ENCODE measurements at places on chromosomes 7 and 10. TPM values are rescaled to one million over a fixed set of nuclear protein-coding genes. Genes with fewer than 3 reads are reported as not detected.

Gene CYP2C18
- not detected for total RNA-seq

DNA sequence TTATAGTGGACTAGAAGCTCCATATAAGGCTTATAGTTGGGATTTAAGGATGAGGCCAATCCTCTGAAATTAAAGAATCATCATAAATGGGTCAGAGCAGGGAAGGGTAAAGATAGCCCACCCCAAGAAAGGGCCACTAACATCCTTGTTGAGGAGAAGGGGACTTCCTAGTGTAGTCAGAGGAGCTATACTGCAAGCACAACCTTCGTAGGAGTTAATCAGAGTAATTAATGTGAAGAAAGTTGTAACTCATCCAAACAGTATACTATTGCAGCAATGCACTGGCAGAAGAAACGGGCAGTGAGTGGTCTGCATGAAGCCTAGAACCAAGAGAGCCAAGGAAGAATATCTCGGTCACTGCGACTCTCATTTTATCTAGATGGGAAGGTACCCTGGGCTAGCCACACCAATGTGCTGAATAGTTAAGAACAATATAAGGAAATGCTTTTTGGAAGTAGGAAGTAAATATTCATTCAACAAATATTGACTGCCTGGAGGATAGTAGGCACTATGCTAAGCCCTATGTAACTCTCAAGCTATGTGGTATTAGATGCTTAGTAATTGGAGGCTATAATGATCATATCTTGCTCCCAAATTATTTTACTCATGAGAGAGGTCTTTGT, 13.3 kb downstream of the OTUD1 start:
- DNase-seq = no peak

- no peak for DNase-seq
Measured at GRCh38 chr7:111180338-111180737, 89.4 kb downstream of the LRRN3 start.

Gene PKD2L1
- not detected for total RNA-seq

Gene FBXO24
- total RNA-seq = not detected

Gene KIF11
- total RNA-seq = 0.29 TPM

DNA sequence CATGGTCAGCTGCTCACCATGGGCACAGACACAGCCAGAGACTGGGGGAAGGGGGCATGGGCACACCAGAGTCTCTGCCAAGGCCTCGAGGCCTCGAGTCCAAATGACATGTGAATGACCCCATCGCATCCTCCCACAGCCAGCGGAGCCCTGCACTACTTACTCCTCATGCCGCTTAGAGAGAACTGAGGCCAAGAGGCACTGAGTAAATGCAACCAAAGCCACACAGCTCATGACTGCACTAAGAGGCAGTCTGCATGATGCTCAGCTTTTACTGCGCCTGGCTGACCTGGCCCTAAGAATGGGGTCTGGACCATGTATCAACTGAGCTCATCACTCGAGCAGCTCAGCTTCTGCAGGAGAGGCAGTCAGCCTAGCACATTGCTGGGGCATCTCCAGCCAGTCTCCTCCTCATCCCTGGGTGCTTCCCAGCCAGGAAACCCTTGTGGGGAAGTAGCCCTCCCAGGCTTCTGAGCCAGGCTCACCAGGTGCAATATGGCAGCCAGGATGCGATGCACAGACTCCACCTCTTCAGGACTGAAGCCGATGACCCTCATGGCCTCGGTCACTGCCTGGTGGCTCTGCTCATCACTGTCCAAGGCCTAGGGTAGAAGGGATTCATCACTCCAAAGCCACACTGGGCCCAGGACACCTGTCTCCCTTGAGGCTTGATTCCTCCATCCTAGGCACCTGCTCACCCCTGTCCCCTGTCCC, 7.5 kb downstream of the MYO1G start:
- DNase-seq = no peak

DNA sequence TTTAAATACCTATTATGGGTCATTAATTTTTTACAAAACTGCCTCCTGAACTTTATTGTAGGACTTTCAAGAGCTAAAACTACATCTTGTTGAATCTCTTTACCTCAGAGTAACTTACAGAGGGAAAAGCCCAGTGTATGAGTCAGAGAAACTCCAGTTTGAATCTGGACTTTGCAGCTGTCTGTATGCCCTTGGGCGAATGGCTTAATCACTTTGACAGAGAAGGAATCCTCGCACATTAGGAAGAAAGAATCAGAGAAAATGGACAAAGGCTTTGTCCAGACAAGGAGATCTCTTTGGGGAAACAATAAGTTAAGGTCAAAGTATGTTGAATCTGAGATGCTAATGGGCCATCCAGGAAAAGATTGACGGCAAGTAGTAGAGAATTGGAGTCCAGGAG, 484.2 kb upstream of the CELF2 start:
- no peak for DNase-seq

DNA sequence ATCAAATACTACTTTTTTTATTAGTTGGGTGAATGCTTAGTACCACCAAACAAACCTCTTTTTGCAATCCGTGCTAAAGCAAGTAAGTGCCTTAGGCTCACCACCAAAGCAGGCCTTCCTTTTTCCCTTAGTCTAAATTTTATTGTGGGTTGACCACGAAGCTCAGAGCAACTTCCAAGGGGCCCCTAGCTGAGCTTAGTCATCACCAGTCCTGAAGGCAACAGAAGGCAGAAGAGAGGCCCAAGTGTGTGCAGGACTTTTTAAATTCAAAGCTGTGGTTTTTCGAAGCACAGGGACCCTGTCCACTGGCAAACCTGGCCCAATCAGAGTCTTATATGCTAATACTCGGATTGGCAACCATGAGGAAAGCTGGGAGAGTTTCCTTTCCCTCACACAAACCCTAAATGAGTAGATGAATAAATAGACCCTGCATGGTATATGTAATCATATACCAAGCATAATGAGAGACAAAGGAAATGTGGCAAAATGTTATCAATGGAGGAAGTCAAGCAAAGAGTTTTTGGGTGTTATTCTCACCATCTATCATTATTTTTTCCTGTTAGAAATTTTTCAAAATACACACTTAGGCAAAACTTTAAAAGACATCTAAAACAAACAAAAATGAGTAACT, 453.2 kb upstream of the GALNT17 start:
- no peak for DNase-seq

DNA sequence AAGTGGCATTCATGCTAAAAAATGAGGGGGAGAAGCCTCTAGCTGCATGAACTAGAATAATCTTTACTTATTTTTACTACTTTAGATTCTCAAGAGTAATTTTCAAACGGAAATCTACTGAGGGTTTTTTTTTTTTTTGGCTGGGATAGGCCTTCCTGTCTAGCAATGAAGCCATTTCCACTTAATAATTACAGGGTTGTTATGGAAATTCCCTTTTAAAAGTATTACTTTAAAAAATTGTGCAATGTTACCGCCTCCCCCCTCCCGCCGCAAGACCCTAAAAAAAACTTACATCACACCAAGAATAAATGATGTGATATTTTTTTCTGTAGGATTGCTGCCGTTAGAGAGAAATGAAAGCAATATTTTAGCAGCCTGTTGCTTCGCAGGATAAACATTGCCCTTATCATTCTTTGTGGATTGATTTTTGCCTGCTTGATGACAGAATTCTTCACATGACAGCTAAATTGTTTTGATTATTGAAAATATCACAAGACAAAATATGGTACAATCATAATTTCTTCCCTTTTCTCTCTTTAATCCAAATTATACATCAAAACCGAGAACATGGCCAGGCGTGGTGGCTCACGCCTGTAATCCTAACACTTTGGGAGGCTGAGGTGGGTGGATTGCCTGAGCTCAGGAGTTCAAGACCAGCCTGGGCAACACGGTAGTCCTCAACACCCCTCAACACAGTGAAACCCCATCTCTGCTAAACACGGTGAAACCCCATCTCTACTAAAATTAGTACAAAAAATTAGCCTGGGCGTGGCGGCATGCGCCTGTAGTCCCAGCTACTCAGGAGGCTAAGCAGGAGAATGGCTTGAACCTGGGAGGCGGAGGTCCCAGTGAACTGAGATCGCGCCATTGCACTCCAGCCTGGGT, 32.8 kb downstream of the ARL4A start:
- DNase-seq = no peak

- DNase-seq = no peak
Measured at GRCh38 chr10:131264110-131264788, 47.3 kb downstream of the TCERG1L start.

DNA sequence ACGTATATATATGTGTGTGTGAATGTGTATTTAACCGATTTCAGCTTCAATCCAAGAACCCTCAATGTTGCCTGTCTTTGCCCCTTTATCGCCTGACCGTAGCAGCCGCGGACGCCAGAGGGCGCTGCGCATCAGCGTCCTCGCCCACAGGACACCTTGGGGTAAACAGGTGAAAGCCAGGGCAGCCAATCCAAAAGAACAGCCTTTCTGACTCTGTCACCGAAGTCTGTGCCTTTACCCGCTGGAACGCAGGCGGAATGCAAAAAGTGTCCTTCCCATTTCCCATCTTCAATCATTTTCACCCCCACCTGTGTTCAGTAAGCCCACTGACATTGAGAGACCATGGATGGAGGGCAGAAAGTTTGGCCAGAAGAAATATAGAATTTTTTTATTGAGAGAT, 3.6 kb downstream of the NXPH1 start:
- no peak for DNase-seq

Gene HKDC1
- not detected for total RNA-seq

GRCh38 chr10:100567826-100568225, 32.1 kb downstream of the HIF1AN start:
- DNase-seq = no peak

- no peak for DNase-seq
Measured at GRCh38 chr10:67519434-67519833, 176.6 kb downstream of the CTNNA3 start.

DNA sequence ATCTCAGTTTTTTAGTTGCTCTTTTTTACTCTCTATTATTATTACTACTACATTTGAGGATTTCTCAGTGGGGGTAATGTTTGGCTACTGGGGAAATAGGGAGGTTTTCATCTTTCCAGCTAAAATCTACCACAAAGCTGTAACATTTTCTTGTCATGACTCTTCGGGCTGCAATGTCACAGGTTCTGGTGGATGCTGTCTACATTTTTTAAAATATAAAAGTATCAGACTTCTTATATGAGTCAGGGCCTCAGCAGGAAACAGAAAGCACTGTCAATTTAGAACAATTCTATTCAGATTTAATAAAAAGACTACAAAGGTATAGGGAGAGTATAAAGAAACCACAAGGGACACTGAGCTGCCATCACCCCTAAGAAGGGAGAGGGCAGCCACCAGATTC, 61.6 kb downstream of the DNAJC12 start:
- DNase-seq = no peak

- DNase-seq = no peak
Measured at GRCh38 chr10:77457266-77457665, 180.3 kb downstream of the KCNMA1 start.

- no peak for DNase-seq
Measured at GRCh38 chr7:38942431-38943051, 33.5 kb upstream of the VPS41 start.

DNA sequence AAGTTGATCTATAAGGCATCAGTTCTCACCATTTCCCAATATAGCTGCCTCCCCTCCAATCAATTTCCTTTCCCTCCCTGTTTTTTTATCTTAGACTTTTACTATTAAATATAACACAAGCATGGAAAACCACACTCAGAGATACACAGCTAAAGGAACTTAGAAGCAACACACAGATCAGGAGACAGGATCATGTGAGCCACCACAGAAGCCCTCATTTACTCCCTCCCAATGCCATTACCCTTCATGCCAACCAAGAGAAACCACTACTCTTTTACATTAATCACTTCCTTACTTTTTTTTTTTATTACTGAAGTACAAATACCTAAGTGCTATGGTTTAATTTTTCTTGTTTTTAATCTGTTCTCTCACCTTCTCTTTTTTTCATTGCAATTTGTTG, 33.0 kb downstream of the COG5 start:
- DNase-seq = no peak

Gene TMEM178B
- total RNA-seq = 1.7 TPM

DNA sequence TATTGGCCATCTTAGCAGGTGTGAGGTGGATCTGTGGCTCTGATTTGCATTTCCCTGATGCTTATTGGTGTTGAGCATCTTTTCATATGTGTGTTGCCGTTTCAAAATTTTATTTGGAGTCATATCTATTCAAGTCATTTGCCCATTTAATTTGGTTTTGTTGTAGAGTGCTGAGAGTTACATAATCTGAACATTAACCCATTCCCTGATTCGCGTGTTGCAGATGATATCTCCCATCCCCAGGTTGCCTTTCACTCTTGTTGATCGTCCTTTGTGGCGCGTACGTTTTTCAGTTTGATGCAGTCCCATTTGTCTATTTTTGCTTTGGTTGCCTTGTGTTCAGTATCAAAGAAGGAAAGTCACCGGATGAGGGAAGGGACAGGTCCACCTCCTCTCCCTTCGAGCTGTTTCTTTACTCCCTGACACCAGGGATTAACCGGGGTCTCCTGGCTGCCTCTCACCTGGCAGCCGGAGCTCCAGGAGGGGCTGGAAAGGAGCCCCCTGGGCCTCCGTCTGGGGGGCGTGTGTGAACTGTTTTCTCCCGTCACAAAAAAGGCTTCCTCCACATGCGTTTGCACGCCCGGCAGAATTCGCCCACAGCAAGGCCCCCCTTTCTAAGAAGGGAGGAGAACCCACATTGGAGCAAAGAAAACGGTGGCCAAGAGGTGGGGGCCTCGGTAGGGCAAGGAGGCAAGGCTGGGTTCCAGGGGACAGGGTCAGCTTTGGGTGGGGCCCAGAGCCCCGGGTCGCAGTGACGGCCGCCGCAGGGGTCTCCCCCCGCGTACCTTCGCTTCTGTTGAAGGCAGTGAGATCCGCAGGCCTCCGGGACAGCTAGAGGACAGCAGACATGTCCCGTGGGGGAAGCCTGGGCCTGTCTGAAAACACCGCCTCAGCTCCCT, 8.3 kb downstream of the MNX1 start:
- DNase-seq = no peak

DNA sequence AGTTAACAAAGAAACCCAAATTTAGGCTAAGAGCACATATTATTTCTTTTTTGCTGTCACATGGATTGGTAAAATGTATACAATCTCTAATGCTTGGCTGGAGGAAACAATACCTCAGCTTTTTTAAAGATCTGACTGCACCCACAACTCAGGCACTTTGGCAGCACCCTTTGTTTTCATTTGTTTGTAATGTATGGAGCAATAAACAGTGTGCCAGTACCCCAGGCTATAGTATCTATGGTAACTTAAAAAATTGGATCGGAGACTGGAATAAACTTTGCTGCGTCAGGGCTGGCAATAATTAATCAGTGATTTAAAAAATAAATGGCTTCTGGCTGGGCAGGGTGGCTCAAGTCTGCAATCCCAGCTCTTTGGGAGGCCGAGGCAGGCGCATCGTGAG, 27.2 kb downstream of the POLR1F start:
- DNase-seq = no peak

Gene ACHE
- 15.2 TPM for total RNA-seq

- no peak for DNase-seq
Measured at GRCh38 chr7:92042056-92042737, 92.1 kb downstream of the CYP51A1 start.
